ENCODE measurements at places on chromosomes 7 and 10.

DNA sequence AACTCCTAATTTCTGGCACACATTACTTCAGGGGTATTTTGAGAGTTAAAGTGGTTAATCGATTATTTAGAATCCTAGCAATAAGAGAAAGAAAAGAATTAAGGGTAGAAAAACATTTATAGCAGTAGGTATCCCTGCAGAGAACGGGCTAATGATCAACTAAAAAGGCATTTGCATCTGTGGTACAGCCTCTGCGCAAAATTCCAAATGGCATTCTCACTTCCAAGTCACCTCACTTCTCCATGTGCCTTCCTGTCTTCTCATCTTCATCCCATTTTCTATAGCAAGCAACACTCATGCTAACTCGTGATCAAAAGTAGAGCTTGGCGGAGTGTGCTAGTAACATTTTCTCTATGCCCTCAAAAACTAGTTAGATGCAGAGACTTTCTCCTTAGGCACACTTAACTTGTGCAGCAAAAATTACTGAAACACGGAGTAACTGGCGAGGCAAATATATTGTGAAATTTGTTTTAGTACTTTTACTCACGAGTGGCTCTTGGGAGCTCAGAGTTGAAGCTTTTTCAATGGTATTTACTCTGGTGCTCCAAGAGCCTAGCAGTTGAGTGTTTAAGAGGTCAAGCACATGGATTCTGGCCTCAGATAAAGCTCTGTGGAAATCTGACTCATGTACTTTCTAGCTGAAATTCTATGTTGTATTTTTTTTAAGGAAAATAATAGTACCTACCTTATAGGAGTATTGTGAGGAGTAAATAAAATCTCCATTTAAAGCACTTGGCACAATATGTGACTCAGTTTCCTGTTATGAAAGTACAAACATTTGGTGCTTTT is 65.1 kb downstream of the MET start:
- DNase-seq, result no peak

DNA sequence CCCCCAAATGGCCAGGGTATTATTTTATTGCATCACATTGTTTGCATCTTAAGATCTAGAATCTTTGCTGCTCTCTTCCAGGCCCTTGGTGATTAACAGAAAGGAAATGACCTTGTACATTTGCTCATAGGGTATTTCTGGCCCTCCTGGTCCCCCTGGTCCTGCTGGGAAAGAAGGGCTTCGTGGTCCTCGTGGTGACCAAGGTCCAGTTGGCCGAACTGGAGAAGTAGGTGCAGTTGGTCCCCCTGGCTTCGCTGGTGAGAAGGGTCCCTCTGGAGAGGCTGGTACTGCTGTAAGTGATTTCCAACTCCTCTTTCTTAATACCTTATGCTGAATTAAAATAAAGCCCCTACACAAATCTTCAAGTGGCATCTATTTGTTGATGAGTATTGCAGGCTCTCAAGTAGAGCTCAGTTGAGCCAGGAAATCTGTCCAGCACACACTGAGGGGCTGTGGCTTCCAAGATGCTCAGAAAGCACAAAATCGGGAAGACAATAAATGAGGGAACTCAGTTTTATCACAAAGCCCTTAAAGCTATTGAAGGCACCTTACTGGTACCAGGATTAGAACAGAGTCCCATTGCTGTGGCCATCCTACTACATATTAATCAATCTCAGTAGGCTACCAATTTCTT is 28.2 kb downstream of the COL1A2 start:
- DNase-seq, result no peak

DNA sequence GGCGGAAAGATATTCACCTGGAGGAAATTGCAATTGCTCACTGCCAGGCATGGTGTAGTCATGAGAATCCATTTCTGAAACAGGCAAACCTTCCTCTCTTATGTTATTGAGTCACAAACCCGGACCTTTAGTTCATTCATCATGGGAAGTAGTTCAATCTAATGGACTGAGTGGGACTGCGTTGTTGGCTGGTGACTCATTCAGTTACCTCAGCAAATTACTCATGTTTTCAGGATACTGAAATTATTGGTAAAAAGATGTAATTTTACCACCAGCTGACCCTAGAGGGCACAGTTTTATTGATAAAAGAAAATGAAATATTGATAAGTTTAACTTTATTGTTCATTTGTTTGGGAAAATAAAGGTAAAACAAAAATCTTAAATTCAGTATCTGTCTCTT is 1194.4 kb upstream of the SORCS1 start:
- no peak for DNase-seq

- no peak for DNase-seq
Observed at GRCh38 chr7:99365318-99366141, 9.0 kb upstream of the ARPC1B start.

- DNase-seq, result no peak
Observed at GRCh38 chr10:43922335-43923280, 273.9 kb upstream of the ZNF32 start.

- DNase-seq, result no peak
Observed at GRCh38 chr7:129009437-129009836, 45.5 kb downstream of the TNPO3 start.

GRCh38 chr7:123231021-123232000 is 31.5 kb upstream of the SLC13A1 start:
- no peak for DNase-seq

- no peak for DNase-seq
Observed at GRCh38 chr10:33189808-33190207, 144.7 kb downstream of the NRP1 start.

- DNase-seq, result no peak
Observed at GRCh38 chr7:22814261-22815208, 8.1 kb downstream of the TOMM7 start.

DNA sequence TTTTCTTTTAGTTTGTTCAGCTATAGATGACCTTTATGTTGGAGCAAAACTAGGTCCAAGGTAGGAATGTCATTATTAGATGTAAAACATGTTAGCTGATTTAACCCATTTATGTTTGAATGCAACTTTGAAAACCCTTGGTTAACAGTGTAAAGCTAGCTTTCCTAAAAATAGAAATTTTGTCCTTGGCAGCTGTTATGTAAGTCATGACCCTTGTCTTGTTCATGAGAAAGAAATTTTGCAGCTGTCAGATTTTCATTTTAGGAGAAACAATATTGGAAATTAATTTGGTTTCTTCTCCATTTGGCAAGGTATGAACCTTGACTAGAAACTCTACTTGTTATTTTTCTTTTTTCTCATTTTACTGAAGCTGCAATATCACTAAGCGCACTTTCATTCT is 23.9 kb upstream of the CCAR1 start:
- DNase-seq, result no peak
